NCI-H510A (cell line): ENCODE measurements at places on chromosomes 2 and 18.
A peak's percentile ranks its signal among the peaks of the same experiment; 100 is the strongest.

DNA sequence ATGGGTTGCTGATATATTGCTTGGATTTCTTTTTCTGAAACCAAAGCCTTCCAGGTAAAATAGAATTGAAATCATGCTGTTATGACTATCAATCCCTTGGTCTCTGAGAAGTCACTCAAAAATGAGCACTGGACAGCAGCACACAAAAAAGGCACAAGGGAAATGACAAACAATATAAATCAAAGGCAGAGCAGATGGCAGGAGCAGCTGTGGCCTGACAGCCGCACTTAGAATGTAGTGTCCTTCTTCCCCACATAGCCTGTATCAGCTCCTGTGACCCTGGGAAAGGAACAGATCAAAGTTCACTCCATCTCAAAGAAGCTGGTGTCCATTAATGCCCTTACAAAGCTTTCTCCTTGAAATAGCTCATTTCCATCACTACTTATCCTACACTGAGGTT is 326.7 kb downstream of the SUCLG1 start:
- DNase-seq, result no peak

DNA sequence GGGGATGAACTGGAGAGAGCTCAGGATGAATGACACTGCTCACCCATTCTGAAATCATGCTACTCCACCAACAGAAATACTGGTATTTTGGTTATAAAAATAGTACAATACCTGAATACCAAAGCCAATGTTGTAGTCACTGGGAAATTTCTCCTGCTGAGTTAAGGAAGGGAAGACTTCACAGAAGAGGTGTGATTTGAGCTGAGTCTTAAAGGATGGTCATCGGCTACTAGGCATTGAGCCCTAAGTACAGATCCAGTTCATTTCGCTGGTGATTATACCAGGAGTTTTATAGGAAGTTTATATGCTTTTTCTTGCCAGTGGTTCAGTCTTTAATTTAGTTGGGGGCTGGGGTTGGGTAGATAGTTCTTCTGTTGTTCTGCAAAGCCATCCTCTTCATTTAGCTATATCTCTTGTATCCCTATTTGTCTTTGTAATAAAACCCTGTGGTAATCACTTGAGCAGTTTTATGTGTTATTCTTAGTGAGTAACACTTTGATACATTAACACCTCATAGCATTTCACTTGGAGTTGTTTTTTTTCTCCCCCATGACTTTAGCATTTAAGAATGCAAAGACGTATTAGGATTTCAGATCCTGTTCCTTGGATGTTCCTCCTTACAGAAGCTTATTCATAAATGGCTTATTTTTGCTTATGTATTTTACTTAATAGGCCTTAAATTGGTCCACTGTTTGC is 239.9 kb upstream of the FOSL2 start:
- no peak for DNase-seq

DNA sequence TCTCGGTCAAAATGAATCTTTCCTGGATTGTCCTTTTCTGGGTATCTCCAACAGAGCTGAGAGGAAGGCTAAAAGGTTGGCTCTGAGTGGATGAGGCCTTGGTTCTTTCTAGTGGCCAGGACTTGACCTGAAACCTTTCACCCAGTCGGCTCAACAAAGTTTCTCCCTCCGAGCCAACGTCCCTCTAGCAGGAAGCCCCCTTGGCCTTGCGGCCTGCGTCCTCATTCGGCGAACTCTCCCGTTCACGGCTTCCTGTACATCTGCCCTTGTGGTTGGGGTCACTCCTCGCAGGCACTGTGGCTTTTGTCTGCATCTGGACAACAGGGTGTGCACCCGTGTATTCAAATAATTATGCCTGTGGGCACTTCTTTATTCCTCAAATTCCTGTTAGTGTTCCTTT is 9.4 kb upstream of the SIX3 start:
- no peak for DNase-seq

- peak; percentile 75 for DNase-seq
Measured at GRCh38 chr2:44358503-44358902, 2.8 kb downstream of the PREPL start.

DNA sequence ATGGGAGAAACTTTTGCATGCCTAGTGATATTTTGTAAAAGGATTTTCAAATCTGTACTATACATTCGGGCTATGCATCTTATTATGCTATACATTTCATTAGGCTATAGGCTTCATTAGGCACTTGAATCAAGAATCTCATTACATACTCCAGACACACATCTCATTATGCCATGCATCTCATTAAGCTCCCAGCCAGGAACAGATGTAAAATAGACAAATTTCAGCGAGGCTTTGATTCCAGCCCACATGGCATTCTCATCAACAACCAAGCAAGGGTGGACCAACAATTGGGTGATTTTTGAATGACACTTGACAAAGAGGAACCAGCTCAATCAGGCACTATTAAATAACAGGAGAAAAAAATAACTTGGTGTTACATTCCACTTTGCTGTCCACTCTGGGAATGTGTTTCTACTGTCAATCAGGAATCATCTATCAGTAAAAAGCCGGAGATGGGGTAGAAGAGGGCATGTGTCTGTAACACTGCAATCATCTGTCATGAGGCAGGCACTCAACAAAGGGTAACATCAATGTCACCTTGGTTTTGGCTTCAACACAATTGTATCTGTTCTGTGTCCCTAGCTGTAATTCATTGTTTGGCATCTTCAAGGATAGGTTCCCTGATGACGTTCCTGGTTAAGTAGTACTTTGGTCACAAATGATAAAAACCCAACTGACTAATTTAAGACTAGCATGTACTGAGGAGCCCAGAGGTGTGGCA is 498.6 kb downstream of the EPHA4 start:
- DNase-seq, result no peak

- no peak for DNase-seq
Measured at GRCh38 chr2:64213532-64214275, 69.5 kb upstream of the PELI1 start.

DNA sequence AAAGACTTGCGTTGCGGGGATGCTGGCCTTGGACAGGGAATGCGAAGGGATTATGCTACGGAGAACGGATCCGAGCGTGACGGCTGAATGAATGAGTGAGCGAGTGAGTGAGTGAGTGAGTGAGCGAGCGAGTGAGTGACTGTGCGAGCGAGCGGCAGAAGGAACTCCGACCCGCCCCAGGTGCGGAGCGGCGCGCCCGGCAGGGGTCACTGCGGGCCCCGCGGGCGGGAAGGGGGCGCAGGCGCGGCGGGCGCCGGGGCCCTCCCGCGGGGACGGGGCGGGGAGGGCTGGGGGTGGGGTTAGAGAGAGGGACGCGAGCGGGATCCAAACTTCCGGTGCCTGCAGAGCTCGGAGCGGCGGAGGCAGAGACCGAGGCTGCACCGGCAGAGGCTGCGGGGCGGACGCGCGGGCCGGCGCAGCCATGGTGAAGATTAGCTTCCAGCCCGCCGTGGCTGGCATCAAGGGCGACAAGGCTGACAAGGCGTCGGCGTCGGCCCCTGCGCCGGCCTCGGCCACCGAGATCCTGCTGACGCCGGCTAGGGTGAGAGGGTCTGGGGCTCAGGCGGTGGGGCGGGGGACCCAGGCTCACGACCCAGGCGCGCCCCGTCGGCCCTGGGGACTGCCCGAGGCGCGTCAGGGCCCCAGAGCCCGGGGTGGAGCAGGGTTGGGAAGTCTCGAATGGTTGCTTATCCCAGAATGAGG is at the start of gene ITM2C:
ITM2C (plus strand) TSS at position 338 of the 702 bp plus-strand sequence; CDS start at position 422, 84 bp downstream.
- peak; percentile 93 for DNase-seq

DNA sequence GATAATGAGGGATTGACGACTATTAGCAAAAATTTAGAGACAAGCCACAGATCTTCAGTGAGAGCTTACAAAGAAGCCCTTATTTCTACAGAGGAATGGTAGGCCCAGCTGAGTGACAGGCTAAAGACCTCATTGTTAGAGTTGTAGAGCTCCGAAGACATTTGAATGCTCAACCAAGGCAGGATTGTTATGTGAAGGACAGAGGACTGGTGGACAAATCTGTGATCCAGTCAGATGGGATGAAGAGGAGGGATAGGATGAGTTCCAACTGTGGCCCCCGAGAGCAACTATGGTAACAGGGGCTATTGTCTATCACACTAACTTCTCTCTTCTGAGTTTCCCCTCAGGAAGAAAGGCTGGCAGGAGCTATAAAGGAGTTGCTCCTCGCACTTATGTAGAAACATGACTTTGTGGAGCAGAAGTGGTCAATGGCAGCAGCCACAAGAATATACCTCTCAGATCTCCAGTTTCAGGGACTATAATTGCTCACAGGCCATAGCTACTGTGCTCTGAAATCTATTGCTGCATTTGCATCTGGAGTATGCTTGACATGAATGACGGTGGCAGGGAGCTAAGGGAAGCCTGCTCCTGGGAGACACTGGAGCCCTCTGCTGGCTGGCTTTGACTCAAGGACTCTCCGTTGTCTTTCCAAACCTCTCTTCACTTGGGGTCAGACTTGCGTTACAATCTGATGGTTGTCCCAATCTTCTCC is 50.3 kb upstream of the GREB1L start:
- DNase-seq, result no peak

- no peak for DNase-seq
Measured at GRCh38 chr18:55384551-55385275, 203.3 kb downstream of the TCF4 start.
